ENCODE measurements at places on chromosomes 5 and 9.

DNA sequence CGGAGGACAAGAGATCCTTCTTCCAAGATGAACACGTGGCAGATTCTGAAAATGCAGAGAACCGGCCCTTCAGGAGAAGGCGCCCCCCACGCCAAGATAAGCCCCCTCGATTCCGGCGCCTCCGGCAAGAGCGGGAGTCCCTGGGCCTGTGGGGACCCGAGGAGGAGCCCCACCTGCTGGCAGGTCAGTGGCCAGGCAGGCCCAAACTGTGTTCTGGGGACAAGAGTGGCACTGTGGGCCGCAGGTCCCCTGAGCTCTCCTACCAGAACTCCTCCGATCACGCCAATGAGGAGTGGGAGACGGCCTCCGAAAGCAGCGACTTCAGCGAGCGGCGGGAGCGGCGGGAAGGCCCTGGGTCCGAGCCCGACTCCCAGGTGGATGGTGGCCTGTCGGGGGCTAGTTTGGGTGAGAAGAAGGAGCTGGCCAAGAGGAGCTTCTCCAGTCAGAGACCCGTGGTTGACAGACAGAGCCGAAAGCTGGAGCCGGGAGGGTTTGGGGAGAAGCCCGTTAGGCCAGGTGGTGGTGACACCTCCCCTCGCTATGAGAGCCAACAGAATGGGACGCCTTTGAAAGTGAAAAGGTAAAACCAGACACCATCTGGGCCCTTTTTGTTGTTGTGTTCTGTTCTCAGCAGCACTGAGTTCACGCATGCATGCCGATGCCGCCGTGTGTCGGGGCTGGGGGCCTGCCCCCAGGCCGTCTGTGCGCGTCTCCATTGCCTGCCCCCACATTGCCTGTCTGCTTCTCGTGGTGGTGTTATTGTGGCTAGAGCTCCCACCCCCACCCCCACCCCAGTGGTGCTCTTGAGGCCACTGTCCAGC, 26.6 kb upstream of the POMT1 start:
- DNase-seq = no peak

- peak; percentile 10 for DNase-seq
Observed at GRCh38 chr5:125232779-125233230, 486.4 kb upstream of the ZNF608 start.

DNA sequence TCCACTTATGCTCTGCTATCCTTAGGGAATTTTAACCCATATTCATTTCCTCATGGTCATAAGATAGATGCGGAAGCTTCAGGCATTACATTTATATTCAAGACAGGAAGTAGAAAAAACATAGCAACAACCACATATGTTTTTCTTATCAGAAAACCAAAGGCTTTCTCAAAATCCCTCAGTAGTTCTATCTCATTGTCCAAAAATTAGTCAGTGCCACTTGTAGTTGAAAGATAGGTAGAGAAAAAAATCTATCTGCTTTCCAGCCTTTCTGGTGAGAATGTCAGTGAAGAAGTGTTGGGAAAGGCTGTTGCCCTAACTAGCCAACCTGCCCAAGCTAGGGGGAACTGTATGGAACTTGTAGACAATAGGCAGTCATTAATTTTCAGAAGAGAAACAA, 23.5 kb upstream of the MOCS2 start:
- no peak for DNase-seq

- DNase-seq = no peak
Observed at GRCh38 chr5:173429489-173430150, 101.4 kb upstream of the STC2 start.

DNA sequence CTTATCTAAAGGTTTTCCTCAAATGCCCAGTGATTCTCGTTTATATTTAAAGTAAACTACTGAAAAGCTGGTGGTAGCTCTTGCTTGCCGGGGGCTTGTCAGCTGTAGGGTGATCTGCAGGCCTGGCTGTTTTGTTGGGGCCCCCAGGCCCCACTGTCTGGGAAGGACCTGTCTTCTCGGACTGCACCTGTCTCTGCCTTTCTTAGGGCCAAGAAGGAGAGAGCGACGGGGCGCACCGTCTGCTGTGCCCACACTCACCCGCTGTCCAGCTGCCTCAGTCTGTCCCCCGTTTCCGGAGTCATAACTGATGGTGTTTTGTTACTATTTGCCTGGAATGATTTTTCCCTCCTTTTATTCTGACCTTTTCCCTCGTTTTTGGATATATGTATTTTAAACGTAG, 94.1 kb upstream of the CACNA1B start:
- no peak for DNase-seq

- no peak for DNase-seq
Observed at GRCh38 chr9:109996936-109997580, 210.9 kb downstream of the C9orf152 start.

DNA sequence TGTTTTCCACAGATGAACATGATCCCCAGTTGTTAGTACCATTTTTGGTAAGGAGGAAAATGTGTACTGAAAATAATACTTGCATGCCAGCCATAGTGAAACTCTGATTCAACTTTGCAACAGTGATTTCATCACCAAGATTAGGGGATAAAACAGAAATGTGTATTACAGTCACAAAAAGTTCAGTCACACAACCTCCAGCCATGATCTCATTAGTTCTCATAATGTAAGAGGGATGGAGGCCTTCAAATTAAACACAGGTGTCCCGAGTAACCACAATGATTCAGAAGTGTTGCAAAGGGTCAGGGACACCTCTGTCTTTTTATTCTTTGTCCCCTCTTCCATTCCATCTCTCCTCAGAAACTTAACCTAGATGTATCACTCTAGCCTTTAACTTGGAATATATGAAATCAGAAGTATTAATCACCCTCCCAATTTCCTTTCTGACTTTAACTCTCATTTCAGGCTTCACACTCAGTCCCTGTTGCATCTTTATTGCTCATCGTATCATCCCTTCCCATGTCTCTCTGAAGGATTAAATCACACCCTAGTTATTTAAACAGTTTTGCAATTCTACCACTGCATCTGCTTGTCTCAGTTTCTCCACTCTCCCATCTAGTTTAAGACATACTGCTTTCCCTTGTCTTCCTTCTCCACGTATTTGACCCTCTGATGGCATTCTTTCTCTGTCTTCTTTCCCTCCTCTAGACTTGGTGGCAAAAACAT, 291.2 kb downstream of the ADAMTS6 start:
- peak; percentile 58 for DNase-seq

DNA sequence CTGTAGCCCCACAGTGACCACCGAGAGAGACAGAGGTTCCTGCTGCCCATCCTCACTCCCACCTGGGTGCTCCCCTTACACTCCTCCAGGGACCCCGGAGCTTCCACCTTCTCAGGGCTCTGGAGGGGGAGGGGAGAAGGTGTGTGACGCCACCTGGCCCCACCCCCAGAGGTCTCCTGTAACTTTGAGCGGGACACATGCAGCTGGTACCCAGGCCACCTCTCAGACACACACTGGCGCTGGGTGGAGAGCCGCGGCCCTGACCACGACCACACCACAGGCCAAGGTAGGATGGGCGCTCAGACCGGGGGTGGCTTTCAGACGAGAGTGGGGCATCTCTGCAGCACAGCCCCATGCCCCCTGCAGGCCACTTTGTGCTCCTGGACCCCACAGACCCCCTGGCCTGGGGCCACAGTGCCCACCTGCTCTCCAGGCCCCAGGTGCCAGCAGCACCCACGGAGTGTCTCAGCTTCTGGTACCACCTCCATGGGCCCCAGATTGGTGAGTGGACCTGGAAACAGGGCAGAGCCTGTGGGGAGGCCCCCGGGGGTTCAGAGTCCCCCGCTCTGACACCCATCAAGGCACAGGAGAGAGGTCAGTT, 4.5 kb downstream of the MAMDC4 start:
- DNase-seq = no peak

- DNase-seq = no peak
Observed at GRCh38 chr5:131959136-131959535, 13.7 kb upstream of the MEIKIN start.

- no peak for DNase-seq
Observed at GRCh38 chr5:74274326-74274725, 366.2 kb downstream of the ENC1 start.
